Bronchial epithelial cell (primary cell): ENCODE measurements at places on chromosomes 1 and 21. TPM values are rescaled to one million over a fixed set of nuclear protein-coding genes. Genes with fewer than 3 reads are reported as not detected.
A peak's percentile ranks its signal among the peaks of the same experiment; 100 is the strongest.

DNA sequence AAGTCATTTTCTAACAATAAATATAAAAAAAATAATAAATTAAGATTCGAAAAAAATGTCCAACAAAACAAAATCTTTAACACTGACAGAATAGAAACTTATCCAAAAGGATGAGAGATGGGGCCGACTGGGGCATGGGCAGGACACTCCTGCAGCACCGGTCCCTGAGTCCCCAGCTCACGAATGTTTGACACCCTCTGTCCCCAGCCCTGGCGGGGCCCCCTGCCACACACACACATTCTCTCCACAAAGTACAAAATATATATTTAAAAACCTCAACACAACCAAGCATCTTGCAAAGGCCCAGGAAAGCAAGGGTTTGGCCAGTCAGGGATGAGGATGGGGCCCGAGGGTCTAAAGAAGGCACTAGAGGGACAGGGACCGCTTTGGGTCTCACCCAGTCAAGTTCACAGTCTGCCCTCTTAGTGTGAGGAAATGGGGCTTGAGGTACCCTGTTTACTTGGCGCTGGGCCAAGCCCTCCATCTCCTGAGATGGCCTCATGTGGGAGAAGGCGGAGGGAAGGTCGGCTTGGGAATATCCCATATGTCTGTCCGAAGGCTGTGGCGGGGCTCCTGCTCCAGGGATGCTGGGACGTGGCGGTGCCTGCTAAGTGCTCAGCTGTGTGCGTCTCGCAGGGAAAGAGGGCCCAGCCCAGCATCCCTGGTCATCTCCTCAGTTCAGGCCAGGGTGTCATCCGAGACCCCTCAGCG lies 31.3 kb downstream of the EPHA2 start:
- DNase-seq, result no peak

- peak; percentile 8 for DNase-seq
These were observed at the start of gene CHI3L1 for GRCh38 chr1:203186446-203187303. Gene CHI3L1, minus strand, starts transcription at chr1:203186704. Its CDS starts 81 bp downstream, at chr1:203186623.

- peak; percentile 64 for DNase-seq
These were observed 31.7 kb upstream of the TMEM125 start for GRCh38 chr1:43238085-43238484.

GRCh38 chr1:29354511-29355098 lies 118.3 kb downstream of the PTPRU start:
- DNase-seq, result peak; percentile 70

LHX8 gene
- not detected in 2 replicates for total RNA-seq

- no peak for DNase-seq
These were observed 14.2 kb downstream of the RHOC start for GRCh38 chr1:112692681-112693080.

DNA sequence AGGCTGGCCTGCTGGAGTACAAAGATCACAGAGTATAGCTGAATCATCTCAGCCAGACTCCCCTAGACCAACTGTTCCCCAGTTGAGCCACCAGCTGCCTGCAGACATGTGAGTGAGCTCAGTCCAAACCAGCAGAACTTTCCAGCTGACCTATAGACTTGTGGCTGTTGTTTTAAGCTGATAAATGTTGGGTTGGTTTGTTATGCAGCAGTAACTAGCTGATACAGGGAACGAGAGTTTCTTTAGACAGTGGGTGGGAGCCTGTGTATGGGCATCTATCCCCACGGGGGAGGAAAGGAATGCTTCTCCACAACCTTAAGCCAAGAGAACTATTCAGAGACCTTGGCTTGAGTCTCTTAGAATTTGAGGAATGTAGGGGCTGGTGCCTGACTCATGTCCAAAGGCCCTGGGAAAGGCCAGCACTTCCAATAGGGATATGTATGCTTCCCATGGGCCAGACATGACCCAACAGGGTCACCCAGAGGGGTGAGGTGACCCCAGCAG lies 30.1 kb downstream of the SLC1A7 start:
- no peak for DNase-seq

DNA sequence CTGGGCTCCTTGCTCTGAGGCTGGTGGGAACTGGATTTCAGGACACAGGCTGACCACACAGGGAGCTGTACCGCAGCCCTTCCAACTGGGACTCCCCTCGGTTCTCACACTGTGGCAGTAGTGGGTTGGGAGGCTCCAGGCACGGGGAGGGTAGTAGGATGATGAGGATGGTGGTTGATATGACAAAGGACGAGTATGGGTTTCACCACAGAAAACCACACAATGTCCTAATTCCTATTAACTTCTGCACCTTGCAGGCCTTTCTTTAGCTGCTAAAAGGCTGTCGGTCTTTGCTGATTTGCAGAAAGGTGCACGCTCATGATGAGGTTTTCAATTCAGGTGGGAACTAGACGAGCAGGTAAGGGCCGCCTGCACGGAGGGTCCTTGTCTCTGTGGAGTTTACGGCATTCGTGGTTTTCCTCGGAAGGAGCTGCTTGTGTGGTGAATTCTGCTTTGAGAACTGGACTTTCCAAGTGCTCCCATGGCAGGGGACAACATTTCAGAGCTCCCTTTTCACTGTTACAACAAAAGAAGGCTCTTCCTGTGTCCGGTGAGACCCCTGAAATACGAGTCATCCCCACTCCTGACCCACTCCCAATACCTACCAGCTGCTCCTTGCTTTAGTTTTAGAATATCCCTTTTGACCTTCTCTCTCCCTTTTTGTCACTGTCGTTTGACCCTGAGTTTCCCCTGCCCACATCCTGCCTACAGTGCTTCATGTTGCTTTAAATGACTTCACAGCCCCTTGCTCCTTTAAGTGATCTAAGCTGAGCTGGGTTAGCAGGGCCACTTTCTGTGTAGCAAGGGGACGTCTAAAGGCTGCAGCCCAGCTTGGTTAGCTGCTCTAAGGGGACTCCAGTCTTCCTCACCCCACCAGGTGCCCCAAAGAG lies 125.1 kb downstream of the MRPS6 start:
- DNase-seq, result no peak

PCAT6 gene
- total RNA-seq, result 0.51 TPM in 1 of 2 replicates, not detected in the other

DNA sequence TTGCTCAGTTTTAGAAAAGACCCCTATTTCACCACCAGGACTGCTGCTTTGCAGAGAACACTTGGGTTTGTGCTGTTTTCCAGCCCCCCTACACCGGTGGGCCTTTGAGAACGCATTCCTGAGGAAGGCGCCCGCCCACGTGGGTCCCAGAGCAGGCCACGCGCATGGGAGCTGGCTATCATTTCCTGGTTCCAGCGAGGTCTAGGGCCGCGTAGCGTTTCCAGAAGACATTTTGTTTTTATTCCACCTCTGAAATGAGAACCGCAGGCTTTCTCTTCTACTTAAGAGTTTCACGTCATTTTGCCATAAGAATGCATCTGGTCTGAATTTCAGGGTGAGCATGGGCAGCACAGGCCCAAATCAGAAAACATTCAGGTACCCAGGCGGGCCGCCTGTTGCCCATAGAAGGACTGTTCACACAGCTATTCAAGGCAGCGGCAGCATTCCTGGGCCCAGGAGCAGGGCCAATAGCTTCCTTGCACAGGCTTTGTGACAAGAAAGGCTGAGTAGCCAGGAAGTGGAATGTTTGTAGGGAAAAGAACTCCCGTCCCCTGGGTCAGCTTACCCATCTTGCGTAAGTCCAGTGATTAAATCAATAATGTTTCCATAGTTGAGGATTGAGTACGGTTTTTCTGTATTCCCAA lies 1.4 kb upstream of the KLHL21 start:
- DNase-seq, result peak; percentile 63

DNA sequence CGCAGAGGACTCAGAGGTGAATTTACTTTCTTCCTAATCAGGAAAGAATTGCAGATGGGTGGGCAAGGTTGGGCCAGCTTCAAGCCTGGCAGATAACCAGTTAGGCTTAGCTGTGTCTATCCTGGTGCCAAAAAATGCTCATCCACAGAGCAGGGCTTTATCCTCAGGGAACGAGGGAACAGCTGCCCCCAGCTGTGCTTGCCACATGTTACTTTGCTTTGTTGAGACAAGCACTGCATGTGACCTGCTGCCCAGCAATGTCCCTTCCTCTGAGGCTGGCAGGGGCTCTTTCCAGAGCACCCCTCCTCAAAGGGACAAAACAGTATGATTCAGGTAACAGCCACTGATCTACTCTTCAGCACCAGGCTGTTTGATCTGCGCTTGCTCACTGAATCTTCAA lies 505.1 kb upstream of the USP24 start:
- no peak for DNase-seq

DNA sequence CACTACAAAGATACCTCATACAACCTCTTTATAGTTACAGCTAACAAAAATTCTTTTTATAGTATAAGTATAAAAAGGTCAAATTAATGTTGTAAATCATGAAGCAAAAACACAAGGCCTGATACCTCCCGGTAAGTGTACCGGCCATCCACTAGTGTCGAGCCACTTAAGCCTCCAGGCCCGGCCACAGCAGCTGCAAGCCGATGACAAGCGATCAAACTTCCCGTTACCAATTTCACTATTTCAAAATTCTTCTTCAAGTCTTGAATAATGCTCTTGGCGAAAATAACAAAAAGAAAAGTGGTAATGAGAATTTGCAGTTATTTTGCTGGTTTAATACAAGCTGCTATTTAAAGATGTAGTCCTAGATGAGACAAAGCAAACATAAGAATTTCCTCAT lies 67.6 kb downstream of the USP24 start:
- no peak for DNase-seq

PGBD5 gene
- under 0.01 and 0.38 TPM in 2 replicates for total RNA-seq

GRCh38 chr1:228378090-228378872 lies 28.4 kb downstream of the TRIM11 start:
- DNase-seq, result peak; percentile 40

GRCh38 chr1:62989497-62989896 lies 205.6 kb downstream of the ATG4C start:
- DNase-seq, result no peak

DNAJC28 gene
- total RNA-seq, result 1.0 and 1.3 TPM in 2 replicates

DNA sequence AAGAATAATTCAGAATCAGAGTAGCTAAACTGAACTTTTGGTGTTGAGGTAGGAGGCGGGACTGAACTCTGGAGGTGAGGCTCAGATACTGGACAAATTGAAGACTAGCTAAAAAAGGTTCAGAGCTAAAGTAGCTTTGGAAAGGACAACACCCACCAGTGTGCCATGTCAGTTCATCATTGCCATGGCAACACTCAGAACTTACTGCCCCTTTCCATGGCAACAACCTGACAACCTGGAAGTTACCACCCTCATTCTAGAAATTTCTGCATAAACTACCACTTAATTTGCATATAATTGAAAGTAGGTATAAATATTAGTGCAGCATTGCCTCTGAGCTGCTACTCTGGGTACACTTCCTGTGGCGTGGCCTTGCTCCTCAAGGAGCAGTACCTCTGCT lies 30.3 kb upstream of the POGK start:
- no peak for DNase-seq

DNA sequence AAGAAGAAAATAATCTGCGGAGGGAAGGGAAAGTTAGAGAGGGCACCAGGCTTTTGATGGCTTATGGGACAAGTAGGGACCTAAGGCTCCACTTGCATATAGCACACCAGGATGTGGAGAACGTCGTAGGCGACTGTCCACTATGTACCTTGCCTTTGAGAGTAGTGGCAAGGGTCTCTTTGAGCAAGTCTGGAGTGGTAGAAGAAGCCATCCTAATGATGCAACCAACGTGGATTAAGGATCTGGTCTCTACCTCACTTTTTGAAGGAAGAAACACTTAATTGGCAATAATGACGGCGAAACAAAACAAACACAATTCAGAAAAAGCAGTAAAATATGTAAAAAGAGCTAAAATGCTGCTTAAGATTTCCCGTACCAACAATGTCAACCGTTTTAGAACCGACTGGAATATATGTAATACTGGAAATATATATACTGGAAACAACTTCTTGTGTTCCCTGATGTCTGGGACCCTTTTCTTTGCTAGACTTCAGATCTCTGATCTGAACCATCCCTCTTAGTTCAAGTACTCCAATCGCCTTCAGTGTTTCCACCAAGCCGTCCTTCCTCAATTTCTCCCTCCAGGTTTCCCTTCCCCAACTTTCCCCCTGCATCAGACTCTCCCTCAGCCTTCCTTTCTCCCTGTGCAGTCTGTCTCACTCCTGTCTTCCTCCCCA lies 821 bp upstream of the KHDRBS1 start:
- DNase-seq, result peak; percentile 8

DNA sequence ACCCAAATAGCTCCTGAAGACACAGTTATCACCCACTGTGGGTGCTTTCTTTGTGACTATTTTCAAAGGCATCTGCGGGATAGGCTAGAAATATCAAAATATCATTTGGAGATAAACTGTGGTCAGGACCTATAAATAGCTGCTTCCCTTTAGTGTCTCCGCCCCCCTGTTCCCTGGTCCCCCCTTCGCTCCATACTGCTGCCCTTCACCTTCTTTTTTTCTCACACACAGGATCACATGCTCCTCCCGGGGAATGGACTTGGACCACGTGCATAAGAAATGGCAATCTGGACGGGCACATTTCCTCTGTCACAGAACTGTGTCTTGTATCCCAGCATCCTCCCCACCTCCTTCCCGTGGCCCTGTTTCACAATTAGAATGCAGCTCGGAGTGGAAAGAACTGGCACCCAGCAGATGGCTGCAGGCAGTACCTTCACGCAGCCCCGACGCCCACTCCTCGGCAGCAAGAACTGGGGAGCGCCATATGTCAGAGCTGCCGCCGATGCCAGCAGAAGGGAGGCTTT lies 68.8 kb upstream of the SSX2IP start:
- DNase-seq, result no peak

DNA sequence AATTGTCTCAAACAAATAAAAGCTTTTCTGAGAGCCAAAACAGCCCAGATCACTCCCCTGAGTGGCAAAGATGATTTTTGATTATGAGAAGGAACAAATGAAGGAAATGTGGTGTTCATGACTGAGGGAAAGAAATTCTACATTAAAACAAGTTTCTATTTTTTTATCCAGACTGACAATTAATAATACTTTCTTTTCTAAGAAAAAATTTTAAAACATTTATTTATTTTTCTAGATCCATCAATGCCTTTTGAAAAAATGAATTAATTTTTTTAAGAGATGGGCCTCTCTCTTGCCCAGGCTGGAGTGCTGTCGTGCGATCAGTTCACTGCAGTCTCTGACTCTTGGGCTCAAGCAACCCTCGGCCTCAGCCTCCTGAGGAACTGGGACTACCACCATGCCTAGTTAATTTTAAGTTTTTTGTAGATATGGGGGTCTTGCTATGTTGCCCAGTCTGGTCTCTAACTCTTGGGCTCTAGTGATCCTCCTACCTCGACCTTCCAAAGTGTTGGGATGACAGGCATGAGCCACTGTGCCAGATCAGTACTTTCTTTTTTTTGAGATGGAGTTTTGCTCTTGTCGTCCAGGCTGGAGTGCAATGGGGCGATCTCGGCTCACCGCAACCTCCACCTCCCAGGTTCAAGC lies 11.2 kb upstream of the TXNIP start:
- DNase-seq, result no peak

HMCN1 gene
- 1.1 and 1.9 TPM in 2 replicates for total RNA-seq
